ENCODE measurements at places on chromosomes 7 and 10. TPM values are rescaled to one million over a fixed set of nuclear protein-coding genes. Genes with fewer than 3 reads are reported as not detected.

TIMM23 gene
- 50.0 TPM for total RNA-seq

TAS2R5 gene
- total RNA-seq = 2.8 TPM

MTURN gene
- total RNA-seq = 6.3 TPM

FAM25G gene
- not detected for total RNA-seq

EFCAB10 gene
- total RNA-seq = 0.25 TPM
